ENCODE measurements at places on chromosomes 2 and 18.

DNA sequence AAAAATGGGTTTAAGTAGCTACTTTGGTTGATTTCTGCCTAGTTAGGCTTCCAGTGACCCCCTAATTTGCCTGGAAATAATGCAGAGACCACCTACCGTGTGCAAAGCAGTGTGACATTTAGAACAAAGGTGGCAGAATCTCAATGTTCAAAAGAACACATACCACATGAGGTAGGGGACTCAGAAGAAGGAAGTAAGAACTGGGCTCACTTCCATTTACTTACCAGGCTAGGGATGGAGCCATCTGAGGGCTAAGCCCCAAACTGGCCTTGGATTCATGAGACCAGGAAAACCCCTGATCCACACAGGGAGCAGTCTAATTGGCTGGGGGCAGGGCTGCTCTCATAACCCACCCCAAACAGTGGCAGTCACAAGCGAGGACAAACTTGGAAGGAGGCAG is 190.7 kb downstream of the NCKAP5 start:
- no peak for DNase-seq

DNA sequence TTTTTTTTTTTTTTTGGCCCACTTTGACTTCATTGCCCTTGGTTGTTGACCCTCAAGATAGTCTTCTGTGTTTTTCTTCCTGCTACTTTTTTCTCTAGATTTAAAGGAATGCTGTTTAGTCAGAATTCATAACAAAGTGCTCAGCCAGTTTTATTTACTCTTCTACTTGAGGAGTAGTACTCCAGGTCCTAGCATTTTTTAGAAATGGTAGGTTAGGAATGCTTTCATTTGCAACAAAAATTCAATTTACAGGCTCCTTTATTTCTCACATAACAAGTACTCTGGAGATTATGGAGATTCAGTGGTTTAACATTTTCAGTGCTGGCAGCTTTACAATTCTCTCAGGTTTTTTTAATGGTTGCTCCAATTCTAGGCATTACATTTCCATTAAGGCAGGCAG is 58.2 kb downstream of the KIAA1328 start:
- no peak for DNase-seq

DNA sequence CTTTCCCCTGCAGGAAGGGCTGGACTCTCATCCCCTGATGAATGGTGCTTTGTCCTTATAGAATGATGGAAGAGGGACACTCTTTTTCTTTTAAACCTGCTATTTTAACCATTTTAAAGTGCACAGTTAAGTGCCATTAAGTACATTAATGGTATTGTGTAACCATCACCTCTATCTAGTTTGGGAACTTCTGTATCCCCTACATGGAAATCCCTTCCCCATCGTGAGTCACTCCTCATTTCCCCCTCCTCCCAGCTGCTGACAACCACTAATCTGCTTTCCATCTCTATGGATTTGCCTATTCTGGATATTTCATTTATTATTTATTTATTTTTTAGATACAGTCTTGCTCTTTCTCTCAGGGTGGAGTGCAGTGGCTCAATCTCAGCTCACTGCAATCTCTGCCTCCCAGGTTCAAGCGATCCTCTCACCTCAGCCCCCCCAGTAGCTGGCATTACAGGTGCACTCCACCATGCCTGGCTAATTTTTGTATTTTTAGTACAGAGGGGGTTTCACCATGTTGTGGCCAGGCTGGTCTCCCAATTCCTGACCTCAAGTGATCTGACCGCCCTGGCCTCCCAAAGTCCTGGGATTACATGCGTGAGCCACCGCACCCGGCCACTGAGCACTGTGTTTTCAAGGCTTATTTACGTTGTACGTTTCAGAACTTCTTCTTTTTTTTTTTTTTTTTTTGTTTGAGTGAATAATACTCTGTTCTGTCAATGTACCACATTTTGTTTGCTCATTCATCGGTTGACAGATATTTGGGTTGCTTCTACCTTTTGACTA is 15.8 kb downstream of the DGKD start:
- DNase-seq = no peak

DNA sequence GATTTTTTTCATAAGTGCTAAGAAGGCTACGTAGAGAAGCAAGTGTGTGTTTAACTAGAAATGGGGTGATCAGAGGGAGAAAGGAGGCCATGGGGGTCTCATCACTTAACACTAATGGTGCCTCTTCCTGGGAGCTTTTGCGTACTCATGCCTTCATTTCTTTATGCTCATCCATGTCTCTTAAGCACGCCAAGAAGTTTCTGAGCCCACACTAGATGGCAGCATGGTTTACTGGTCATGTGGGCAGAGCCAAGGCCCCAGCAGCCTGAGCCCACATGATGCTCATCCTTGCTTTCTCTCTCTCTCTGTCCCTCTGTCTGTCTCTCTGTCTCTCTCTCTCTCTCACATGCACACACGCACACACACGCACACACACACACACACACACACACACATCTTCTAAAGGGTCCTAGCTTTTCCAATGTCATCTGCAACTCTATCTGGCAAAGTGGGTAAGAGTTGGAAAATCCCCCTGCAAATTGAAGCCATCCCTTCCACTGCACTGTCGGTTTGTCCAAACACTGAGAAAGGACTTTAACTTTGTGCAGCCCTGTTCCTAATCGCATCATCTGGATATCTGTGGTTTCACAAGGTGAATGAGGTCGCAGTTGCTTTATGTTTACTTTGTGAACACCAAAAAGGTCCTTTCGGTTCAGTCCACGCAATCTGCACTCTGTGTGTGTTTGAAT is 137.1 kb upstream of the CCDC68 start:
- peak; percentile 76 for DNase-seq

DNA sequence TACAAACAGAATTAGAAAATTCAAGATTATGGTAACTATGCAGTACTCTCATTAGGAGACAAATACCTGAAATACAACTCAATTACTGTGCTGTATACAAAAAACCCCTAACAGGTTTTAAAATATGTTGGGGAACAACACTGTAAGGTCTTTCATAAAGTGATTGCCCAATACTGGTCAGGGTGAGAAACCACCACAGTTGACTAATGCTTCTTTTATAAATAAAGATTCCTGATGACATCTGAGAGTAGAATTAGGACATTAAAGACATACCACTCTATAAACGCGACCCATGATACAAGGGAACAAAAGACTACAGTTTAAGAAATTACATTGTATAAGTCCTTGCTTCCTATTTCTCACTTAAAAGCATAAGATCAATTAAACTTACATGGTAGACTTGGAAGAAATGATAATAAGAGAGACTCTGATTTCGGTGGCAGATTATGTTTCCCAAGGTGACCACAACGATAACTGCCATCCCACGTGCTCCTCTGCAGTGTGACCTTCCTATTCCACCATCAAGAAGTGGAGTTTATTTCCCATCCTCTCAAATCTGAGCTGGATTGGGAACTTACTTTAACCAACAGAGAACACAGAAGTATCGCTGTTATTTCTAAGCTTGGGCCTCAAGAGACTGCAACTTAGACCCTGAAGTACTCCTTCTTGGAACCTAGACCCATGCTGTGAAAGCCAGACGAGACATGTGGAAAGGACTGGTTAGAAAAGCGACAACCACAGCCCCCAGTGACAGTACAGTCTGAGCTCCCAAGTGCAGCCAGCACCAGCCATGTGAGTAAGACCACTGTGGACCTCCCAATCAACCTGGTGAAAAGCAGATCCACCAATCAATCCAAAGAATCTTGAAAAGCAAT is 52.3 kb downstream of the ZNF521 start:
- no peak for DNase-seq

- no peak for DNase-seq
Observed at GRCh38 chr2:141331127-141331526, 799.7 kb downstream of the LRP1B start.

- DNase-seq = no peak
Observed at GRCh38 chr2:28613186-28613585, 117.3 kb downstream of the PLB1 start.

GRCh38 chr18:7754258-7754657 is 187.1 kb downstream of the PTPRM start:
- peak; percentile 2 for DNase-seq

- no peak for DNase-seq
Observed at GRCh38 chr18:62611453-62612288, 88.8 kb downstream of the ZCCHC2 start.

- DNase-seq = no peak
Observed at GRCh38 chr2:219446101-219446504, 11.5 kb downstream of the SPEG start.

Data from NCI-H1417 (cell line).